H9 (cell line): ENCODE measurements at places on chromosomes 7 and 10. TPM values are rescaled to one million over a fixed set of nuclear protein-coding genes. Genes with fewer than 3 reads are reported as not detected.

The ERVW-1 gene
- 0.09 TPM in 1 of 2 replicates, not detected in the other for total RNA-seq

The NEBL gene
- total RNA-seq, result 20.4 and 20.9 TPM in 2 replicates

The KCP gene
- 4.8 and 5.3 TPM in 2 replicates for total RNA-seq

- DNase-seq, result no peak
Observed at GRCh38 chr7:127021019-127021738, 231.6 kb downstream of the GRM8 start.

DNA sequence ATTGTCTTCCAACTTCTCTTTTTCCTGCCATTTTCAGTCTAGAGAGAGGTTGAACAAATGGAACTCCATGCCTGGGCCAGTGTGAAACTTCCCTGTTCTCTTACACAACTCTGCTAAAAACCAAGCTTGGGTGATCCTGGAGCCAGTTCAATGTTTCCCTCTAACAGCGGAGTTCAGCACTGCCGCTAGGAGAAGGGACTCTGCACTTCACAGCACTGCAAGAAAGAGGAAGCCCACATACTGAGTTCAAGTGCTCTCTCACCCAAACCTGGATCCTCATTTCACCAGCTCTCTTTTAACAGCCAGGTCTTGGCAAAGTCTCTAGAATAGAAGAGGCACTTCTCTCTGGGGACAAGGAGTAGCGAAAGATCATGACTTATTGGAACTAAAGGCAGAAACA is 18.8 kb downstream of the FOXI2 start:
- no peak for DNase-seq

GRCh38 chr7:47521011-47521795 is 60.7 kb downstream of the TNS3 start:
- no peak for DNase-seq

DNA sequence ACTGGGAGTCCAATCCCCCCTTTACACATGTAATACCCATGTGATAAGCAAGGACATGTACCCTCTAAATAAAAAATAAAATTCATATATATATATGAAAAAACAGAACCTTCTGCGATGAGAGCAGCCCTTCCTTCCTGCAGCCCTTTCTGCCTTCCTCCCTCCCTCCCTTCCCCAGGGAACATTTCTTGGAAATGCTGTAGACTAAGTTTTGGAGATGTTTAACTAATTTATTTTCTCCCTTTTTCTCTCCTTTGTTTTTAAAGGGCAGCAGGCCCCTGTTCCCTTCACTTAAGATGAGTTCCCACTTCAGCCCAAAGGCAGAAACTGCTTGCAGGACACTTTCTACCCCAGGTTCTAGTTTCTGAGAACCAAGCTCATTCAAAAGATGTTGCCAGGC is 179.2 kb downstream of the FRMD4A start:
- no peak for DNase-seq

DNA sequence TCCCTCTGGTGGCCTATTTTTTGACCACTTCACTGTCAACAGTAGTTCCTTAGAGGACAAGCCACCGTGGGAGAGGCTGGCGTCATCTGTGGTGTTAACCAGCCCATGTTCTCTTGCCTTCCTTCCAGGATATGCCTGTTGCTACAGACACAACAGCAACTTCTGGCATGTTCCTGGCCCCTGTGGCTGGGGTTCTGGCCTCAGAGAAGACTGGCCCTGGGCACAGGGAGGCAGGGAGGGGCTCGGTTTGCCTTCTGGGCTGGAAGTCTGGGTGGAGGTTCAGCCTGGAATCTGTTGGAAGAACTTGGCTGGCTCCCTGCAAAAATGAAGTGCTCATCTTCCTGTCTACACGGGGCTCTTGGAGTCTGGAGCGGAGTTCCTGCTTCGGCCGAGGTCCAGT is 25.7 kb downstream of the GOLGA7B start:
- DNase-seq, result no peak
